ENCODE measurements at places on chromosomes 4 and X.

DNA sequence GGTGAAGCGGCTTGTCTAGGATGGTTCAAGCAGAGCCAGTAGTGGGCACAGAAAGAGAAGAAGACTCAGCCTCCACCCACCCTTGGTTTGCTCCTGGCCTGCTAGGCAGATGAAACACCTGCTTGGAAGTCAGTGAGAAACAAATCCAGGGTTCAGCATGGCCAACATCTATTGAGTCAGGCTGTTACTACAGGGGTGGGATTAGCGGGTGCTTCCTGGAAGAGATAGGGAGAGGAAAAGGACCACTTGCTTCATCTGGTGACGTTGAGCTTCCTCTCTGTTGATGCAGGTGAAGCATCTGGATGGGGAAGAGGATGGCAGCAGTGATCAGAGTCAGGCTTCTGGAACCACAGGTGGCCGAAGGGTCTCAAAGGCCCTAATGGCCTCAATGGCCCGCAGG lies 3.0 kb downstream of the MAGED2 start:
- DNase-seq, result no peak

DNA sequence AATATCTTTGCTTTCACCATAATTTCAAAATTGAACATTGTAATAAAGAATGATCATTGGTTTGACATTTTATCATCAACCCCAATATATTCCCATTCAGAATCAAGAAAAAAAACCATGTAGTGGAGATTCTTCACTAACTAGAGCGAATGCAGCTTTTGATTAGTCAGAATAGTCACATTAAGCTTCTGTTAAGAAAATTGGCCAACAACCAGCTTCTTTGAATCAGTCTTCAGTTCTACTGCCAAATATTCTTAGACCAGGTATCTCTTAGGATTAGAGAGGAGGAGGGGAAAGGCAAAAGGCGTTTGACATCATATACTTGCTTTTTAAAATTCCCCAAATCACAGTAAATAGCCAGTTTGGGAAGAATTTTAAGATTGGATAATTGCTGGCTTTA lies 22.2 kb upstream of the TBC1D8B start:
- no peak for DNase-seq

DNA sequence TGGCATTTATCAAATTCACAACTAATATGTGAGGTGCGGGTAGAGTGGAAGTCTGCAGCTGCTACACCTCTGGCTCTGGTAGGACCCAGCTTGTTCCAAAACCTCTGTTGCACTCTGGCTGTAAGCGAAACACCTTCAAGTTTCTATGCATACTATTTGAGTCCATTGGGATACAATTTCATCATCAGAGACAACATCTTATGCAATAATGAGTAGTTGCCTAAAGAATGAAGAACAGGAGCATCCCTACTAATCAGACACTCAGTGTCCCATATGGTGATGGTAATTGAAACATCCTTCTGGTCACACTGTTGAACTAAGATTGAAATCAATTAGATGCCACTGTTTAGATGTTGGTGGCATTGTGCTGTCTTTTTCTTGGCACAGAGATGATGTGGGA lies 178.4 kb downstream of the MGST2 start:
- no peak for DNase-seq

GRCh38 chr4:147285751-147286150 lies 195.1 kb upstream of the EDNRA start:
- no peak for DNase-seq

DNA sequence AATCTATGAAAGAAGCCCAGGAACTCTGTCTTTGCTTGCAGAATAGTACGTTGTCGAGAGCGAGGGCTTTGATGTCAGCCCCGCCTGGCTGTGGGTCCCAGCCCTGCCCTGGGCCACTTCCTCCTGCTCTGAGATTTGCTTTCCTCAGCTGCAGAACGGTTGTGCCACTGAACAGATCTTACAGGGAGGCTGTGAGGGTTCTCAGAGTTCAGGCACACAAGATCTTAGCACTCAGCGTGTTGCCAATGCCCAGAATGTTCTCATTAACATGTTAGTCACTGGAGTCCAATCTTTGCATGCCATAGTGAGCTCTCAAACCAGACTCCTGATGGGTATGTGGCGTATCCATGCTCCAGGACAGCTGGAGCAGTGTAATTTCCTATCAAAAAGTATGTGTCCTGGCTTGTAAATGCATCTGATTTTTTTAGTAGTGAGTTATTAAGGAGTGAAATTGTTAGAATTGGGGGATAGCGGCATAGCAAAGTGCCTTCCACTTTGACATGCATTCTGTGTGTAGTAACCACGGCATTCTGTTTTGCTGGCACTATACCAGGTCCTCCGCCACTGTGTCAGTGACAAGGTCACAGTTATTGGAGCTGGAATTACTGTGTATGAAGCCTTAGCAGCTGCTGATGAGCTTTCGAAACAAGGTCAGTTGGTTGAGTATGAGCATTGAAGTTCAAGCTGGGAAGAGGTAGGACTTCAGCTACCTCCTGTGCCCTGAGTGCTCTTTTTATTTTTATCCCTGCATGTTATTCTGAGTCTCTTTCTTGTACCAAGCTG lies 31.6 kb downstream of the TKTL1 start:
- DNase-seq, result no peak

- DNase-seq, result no peak
Observed at GRCh38 chr4:13938299-13938698, 310.8 kb upstream of the BOD1L1 start.

- no peak for DNase-seq
Observed at GRCh38 chr4:122099896-122100295, 52.2 kb upstream of the BLTP1 start.

DNA sequence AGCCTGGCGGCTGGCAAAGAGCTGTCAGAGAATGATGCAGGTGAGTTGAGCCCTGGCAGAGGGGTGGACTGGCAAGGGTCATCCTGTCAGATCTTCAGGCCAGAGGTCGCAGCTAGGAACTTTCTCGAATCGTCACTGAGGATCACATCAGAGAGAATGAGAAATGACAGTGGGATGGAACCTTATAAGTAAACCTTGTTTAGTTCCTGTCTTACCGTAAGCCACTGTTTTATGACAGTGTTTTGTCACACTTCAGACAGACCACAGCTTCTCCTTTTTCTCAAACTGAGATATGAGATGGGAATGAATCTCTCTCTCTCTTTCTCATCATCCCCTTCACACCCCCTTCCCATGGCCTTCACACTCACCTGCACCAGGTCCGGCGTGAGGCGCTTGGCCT lies 9.3 kb downstream of the DIPK2B start:
- no peak for DNase-seq

DNA sequence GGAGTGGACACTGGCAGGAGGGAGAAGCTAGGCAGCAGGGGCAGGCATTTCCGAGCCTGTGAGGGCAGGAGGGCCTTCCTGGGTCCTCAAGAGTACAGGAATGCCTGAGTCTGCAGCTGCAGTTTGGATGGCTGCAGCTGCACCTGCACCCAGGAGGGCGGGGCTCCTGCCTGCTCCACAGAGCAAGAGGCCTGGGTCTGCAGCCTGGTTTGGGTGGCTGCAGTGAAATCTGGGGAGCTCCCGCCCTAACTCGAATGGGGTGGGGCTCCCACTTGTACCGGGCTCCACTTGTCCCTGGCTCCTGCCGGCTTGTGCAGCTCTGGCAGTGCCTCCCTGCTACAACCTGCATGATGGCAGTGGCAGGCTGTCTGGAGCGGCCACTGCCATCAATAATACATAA lies 436.0 kb downstream of the ARHGAP24 start:
- no peak for DNase-seq

- no peak for DNase-seq
Observed at GRCh38 chr4:26503844-26504243, 13.6 kb upstream of the CCKAR start.

DNA sequence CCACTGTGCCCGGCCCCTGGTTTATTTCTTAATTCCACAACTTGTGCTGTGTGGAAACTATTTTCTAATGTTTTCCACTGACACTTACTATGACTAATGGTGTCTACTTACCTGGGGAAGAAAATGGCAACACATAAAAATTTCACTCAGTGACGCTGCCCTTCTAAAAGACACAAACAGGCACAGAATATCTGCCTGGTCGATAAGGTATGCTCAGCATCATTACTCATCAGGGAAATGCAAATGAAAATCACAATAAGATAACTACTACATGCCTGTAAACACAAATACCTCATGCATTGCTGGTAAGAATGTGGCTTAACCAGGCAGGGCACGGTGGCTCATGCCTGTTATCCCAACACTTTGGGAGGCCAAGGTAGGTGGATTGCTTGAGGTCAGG lies 61.6 kb downstream of the UBE2K start:
- no peak for DNase-seq

GRCh38 chr4:54784161-54784671 lies 126.5 kb downstream of the KIT start:
- no peak for DNase-seq

GRCh38 chr4:18007625-18008024 lies 13.9 kb downstream of the LCORL start:
- no peak for DNase-seq

- no peak for DNase-seq
Observed at GRCh38 chrX:107467271-107467670, 17.8 kb downstream of the FRMPD3 start.

GRCh38 chr4:16626945-16627344 lies 271.5 kb downstream of the LDB2 start:
- DNase-seq, result no peak

DNA sequence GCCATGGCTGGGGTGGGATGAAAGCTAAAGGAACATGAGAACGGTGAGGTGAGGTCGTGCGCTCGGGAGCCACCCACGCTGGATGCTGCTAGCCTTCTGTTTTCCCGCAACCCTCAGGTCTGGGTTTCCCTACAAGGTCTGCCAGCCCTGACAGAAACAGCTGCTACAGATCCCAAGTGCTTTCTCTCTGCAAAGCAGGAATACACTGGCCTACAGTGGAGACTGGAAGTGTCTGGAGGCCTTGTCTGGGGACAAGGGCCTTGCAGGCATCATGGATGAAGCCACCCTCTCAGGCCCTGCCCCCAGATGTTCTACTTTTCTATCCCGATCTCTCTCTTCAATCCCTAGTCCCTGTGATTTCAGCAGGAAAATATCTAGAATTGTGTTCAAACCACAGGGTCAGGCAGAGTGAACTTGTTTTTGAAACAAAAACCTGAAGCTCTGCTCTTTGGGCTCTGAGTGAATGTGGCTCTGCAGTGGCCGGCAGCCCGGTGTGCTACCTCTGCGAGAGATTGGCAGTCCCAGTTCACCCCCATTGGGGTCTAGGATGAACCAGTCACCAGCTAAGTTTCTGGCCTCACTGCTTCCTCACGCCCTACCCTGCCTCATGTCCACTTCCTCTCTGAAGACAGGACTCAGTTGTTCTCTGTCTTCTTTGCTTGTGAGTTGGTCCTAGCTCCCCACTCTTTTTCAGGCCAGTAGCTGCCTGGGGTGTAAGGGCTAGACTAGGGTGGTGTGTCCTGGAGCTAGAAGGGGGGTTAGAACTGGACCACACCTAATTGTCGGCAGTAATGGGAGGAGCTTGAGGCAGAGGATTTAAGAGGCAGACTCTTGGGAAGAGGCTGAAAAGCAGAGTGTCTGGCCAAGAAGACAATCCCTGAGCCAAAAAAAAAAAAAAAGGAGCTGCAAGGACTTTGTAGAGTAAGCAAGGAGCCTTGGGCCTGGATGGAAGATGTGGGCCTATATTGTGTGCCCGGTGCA lies 89.6 kb downstream of the RTL5 start:
- no peak for DNase-seq

DNA sequence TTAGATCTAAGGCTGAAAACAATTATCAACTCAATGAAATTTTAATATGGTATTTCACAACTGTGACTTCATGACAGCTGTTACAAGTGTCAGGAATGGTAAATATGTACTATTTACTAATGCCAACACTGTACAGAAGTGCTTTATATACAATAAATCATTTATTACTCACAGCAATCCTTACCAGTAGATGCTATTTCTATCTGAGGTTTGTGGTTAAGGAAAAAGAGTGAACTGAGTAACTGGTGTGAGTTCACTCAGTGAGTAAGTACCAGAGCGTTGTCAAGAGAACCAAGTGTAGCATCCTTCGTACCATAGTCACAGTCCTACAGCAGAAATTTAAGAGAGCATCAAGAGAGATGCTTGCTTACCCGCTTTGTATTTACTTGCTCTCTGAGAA lies 23.3 kb downstream of the MTHFD2L start:
- DNase-seq, result no peak

DNA sequence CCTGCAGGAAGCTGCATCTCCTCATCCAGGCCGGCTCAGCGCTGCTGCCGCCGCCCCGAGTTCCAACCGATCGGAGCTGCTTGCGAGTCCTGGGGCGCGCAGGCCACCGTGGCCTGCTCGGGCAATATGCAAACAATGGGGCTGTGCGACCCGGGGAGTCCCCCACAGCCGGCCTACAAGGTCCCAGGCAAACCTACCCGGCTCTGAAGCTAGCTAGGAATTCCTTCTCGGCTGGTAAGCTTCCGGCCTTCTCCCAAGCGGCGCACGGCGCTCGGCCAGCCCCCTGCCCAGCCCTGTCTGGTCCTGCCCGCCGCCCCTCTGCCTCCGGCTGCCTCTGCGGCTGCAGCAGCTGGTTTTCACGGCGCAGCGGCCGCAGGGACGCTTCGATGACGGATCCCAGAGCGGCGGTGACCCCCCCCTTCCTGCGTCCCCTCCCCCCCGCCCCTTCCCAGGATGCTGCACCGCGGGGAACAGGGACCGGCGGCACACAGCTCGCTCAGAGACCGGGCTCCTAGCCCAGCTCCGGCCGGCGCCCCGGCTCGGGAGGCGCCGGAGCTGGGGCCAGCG lies 59.4 kb downstream of the TSC22D3 start:
- DNase-seq, result no peak

DNA sequence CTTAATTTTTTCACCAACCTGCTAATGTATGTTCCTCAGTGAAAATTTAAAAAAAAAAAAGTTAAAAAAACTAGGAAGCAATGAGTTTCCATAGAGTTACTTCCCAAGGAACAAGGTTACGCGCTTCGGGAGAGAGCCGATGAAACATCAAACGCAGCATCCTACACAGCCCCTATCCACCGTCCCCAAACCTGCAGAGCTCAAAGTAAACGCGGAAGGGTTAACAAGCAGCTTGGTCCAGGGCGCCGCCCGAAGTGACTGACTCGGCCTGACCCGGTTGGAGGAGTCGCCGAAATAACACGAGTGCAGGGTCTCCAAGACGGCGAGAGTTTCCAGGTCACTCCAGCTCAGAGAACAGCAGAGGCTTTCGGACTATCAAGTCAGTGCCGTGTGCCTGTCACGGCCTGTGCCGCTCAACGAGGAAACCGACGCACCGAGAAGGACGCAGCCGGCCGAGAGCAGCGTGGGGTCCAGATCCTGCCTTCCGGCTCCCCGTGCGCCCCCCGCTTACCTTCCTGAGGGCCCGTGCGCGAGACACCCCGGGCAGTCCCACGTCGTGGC lies 512 bp downstream of the NOP14 start:
- no peak for DNase-seq

- DNase-seq, result no peak
Observed at GRCh38 chrX:15127010-15127409, 142.9 kb downstream of the ASB9 start.

DNA sequence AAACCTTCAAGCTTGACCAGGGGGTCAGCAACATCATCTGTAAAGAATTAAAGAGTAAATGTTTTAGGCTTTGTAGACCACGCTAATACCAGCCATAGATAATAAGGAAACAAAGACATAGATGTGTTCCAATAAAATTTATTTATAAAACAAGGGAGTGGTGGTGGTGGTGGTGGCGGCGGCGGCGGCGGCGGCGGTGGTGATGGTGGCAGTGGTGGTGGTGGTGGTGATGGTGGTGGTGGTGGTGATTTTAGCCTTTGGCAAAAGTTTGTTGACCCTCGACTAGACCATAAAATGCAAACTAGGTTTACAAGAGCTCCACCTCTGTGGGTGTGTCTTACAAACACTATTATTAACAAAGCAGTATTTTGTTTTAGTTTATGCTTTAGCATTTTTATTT lies 222.3 kb upstream of the SPOCK3 start:
- DNase-seq, result no peak
